ENCODE measurements at places on chromosomes 1 and 21. TPM values are rescaled to one million over a fixed set of nuclear protein-coding genes. Genes with fewer than 3 reads are reported as not detected.

DNMT3L gene
- not detected for total RNA-seq

PLPP3 gene
- total RNA-seq: 118 TPM

LCE3E gene
- total RNA-seq: not detected

ZNF648 gene
- not detected for total RNA-seq

CTSE gene
- not detected for total RNA-seq

TENT5C gene
- 2.8 TPM for total RNA-seq

WDR64 gene
- total RNA-seq: not detected

- DNase-seq: peak; percentile 69
- no peaks in the 10 kb centered on the region for H3K36me3 ChIP-seq
- no peaks in the 10 kb centered on the region for H3K27me3 ChIP-seq
- no peak overlapping the region for H3K27ac ChIP-seq
- no peaks in the 10 kb centered on the region for H3K4me1 ChIP-seq
Observed at GRCh38 chr1:235417086-235417697, 50.0 kb downstream of the TBCE start.

- H3K27ac ChIP-seq: no peak within 1 kb of the TSS
- H3K4me1 ChIP-seq: no peaks in the 10 kb centered on the region
- no peak for DNase-seq
- H3K36me3 ChIP-seq: no peaks in the 10 kb centered on the region
Observed at GRCh38 chr1:196887515-196888239, at the start of gene CFHR4. CFHR4 (plus strand) TSS chr1:196888052; CDS start chr1:196888151, 99 bp downstream.

- no peaks in the 10 kb centered on the region for H3K36me3 ChIP-seq
- DNase-seq: no peak
- no peaks in the 10 kb centered on the region for H3K27me3 ChIP-seq
- no peaks in the 10 kb centered on the region for H3K4me1 ChIP-seq
- no peak overlapping the region for H3K4me3 ChIP-seq
Observed at GRCh38 chr1:76294482-76295194, 220.1 kb downstream of the ST6GALNAC3 start.

DNA sequence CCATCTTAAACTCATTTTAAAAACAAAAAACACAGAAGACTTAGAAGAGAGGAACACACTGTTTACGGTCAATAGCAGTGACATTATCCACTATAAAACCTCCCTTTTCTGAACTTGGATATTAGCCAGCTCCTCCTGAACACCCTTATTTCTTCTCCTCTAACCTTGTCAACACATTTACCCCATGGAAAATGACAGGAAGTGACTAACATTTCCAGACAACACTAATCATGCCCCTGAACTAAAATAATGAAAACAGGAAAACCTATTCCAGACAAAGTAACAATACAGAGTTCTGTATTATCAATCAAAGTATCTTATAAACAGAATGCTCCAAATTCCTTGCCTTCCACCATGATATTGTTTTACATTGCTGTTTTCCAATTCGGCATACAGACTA, 45.3 kb downstream of the PALMD start:
- H3K27ac ChIP-seq: no peak overlapping the region
- H3K4me3 ChIP-seq: no peak overlapping the region
- H3K27me3 ChIP-seq: no peaks in the 10 kb centered on the region

DNA sequence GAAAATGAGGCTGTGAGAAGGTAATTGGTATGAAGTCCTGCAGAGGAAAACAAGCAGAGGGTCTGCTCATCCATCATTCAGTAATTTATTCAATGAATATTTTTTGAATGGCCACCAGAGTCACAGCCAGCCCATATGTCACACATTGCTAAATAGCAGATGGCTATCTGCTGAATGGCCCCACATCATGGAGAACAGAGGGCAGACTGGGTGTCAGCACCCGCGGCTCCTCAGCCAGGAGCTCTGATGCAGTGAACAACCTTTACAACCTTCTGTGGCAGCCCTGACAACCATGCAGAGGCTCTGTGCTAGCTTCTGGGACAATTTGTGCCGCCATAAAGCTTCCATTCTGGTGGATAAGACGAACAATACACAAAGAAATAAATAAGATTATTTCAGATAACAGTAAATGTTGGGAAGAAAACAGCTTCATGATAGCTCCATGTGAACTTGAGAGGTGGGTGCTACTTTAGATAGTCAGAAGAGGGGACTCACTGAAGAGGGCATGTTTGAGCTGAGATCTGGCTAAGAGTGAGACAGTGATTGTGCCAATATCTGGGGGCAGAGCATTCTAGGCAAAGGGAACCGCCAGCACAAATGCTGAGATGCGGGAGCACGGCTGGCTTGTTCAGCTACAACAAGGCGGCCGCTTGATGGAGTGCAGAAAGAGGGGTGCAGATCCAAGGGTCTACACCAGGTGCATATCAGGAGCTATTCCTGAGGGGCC, 2.8 kb upstream of the C1orf210 start:
- DNase-seq: no peak
- H3K27me3 ChIP-seq: peaks cover 3% of the 10 kb centered on the region
- no peaks in the 10 kb centered on the region for H3K36me3 ChIP-seq
- no peaks in the 10 kb centered on the region for H3K4me1 ChIP-seq
- no peak overlapping the region for H3K4me3 ChIP-seq

DNA sequence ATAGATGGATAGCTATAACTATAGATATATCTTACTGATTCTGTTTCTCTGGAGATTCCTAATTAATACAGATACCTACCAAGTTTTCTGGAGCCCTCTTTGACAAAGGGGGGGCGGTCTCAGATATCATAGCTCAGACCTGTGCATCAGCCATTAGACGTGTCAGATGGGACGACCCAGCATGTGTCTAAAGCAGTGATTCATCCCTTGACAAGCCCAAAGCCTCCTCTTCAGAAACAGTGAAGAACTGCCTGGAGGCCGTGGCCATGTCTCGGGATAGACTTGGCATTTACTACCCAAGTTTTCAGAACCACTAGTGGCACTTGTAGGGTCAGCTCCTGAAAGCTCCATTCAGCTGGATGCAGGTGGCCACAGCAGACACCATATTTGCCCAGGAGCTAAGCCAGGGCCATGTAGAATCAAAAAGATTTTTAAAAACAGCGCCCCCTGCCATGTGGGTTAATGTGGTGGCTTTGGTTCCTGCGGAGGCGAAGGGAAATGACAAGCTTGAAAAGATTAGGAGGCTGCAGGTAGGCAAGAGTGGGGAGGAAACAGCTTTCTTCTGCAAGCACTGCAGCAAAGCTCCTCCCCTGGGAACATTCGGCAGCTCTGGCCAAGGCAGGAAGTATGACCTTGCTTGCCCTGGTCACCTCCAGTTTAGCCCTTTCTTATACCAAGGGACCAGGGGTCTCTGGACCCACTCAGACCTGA, 82.2 kb downstream of the FBXO2 start:
- no peak for DNase-seq
- no peak overlapping the region for H3K4me3 ChIP-seq
- H3K4me1 ChIP-seq: no peaks in the 10 kb centered on the region
- no peak overlapping the region for H3K27ac ChIP-seq
- no peaks in the 10 kb centered on the region for H3K36me3 ChIP-seq

DNA sequence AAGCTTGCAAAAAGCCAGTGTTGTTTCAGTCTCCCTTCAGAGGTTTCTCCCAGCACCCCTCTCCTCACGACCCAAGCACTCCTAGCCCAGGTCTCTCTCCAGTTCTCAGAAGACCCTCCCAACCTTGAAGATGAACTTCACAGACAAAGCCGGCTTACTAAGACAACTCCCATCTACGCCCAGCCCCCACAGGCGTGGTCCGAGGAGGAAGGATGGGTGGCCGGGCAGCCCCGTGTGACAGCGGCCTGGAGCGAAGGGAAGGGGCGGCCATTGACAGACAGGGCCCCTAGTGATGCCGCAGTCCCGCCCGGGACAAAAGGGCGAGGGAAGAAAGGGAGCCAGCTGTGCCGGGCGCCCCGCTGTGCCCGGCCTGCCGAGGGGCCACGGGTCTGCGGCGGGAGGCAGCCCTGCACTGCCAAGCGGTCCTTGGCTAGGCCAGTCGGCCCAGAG, 6.9 kb downstream of the PAX7 start:
- H3K27ac ChIP-seq: no peak overlapping the region
- peaks cover 99% of the 10 kb centered on the region for H3K27me3 ChIP-seq
- no peak overlapping the region for H3K4me3 ChIP-seq
- no peak for DNase-seq
- peaks cover 7% of the 10 kb centered on the region for H3K4me1 ChIP-seq

DNA sequence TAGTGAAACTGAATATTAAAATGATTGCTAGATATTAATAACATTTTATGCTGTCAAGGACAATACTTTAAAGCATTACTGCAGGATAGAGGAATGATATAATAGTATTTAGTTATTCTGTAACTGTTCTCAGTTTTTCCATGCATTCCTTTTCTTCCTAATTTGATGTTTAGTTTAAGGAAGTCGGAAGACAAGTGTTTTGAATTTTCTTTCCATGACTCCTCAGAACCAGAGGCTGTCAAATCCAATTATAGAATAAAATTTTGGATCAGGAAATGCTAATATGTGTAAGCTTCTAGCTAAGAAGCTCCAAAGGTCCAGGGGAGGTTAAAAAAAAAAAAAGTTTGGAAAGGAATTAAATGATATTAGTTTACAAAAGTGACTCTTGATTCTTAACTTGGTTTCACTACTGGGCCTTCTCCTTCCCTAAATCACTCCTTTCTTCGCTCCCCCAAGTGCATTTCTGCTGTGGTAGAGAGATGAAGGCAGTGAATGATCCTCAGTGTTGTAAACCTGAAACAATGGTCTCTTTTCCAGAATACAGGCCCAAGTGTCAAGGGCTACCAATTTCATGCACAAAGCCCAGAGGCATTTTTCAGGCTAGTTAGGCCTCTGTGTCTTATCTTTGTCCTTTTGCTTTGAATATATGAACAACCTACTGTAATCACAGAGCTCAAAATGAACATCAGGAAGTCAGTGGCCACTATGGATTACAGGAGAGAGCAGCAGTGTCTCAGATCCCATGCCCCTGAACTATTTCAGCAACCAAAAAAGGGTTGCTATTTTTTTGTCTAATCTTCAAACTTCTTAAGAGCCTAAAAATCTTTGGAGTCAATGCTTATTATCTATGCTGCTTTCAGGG, 6.2 kb downstream of the ADSS2 start:
- no peak overlapping the region for H3K4me3 ChIP-seq
- peak overlapping the region; percentile 62 for H3K27ac ChIP-seq
- no peaks in the 10 kb centered on the region for H3K36me3 ChIP-seq
- no peak for DNase-seq
- H3K27me3 ChIP-seq: no peaks in the 10 kb centered on the region

DNA sequence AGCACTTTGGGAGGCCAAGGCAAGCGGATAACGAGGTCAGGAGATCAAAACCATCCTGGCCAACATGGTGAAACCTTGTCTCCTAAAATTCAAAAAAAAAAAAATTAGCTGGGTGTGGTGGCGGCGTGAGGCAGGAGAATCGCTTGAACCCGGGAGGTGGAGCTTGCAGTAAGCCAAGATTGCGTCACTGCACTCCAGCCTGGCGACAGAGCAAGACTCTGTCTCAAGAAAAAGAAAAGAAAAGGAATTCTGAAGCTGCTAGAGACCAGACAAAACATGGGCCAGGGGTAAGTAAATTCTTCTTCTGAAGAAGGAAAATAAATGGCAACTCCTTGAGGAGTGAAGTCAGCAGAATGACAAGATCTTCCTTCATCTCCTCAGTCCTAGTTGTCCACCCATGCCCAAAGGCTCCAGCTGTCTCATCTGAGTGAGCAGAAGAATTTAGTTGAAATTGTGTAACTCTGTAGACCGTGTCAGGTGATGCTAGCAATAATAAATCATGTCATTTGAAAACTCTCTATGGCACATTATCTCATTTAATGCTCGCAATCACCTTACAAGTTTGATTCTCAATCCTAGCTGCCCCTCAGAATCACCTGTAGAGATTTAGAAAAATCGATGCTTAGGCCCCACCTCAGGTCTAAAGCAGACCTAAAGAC, 14.3 kb downstream of the PDZK1 start:
- H3K4me3 ChIP-seq: no peak overlapping the region
- DNase-seq: no peak
- no peaks in the 10 kb centered on the region for H3K4me1 ChIP-seq
- no peaks in the 10 kb centered on the region for H3K27me3 ChIP-seq
- H3K36me3 ChIP-seq: no peaks in the 10 kb centered on the region

DNA sequence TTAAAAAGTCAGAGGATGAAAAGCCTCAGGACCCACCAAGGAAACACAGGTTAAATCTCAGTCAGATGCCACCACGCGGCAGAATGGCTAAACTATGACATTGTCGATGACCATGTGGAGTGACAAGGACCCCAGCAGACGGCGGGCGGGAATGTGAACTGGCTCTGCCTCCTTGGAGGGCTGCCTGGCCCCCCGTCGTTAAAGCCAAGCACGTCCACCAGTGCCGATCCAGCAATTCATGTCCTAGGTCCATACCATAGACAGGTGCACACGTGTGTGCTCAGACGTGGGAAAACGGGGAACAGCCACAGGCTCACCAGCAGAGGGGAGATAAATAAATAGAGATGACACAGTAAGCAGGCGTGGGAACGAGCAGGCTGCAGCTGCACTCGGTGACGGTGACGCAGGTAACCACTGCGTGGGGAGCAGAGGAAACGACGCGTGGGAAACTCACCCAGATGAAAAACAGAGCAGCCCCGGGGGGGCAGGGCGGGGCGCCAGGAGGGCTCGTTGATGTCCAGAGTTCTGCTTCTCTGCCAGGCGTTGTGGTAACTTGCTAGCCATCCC, 28.3 kb upstream of the PCBP3 start:
- peaks cover 27% of the 10 kb centered on the region for H3K27me3 ChIP-seq
- H3K36me3 ChIP-seq: no peaks in the 10 kb centered on the region
- DNase-seq: peak; percentile 58

DNA sequence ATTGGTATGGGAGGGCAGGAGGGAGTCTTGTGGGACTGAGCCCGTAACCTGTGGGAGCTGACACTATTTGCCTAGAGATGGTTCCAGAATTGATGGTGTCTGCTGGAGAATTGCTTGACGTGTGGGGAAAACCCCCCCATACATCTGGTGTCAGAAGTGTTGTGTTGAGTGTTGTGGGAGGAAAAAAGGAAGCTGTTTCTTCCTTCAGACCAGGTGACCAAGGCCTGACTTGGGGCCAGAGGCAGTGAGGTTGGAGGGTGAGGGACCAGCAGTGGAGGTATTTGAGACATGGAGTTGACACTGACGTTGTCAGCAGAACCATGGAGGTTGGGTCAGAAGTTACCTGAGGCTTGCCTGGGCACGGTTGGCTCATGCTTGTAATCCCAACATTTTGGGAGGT, 8.3 kb downstream of the SHISAL2A start:
- H3K27me3 ChIP-seq: no peaks in the 10 kb centered on the region
- H3K4me1 ChIP-seq: no peaks in the 10 kb centered on the region
- H3K27ac ChIP-seq: no peak overlapping the region
- DNase-seq: no peak
- H3K36me3 ChIP-seq: no peaks in the 10 kb centered on the region

- H3K36me3 ChIP-seq: no peaks in the 10 kb centered on the region
- DNase-seq: no peak
- no peak overlapping the region for H3K27ac ChIP-seq
- H3K4me1 ChIP-seq: no peaks in the 10 kb centered on the region
Observed at GRCh38 chr1:170731566-170732251, 67.8 kb downstream of the PRRX1 start.

GRCh38 chr1:32111789-32112188, 3.9 kb downstream of the KPNA6 start:
- H3K27ac ChIP-seq: no peak overlapping the region
- H3K4me3 ChIP-seq: no peak overlapping the region
- DNase-seq: no peak
- H3K4me1 ChIP-seq: peaks cover 67% of the 10 kb centered on the region
- no peaks in the 10 kb centered on the region for H3K36me3 ChIP-seq
- no peaks in the 10 kb centered on the region for H3K27me3 ChIP-seq
